ENCODE measurements at places on chromosomes 16 and 17.
A peak's percentile ranks its signal among the peaks of the same experiment; 100 is the strongest.

- no peak for DNase-seq
Observed at GRCh38 chr17:78000341-78000740, 41.8 kb downstream of the TNRC6C start.

- DNase-seq: no peak
Observed at GRCh38 chr16:84155226-84155625, 10.1 kb downstream of the DNAAF1 start.

GRCh38 chr17:38881600-38882191, 11.8 kb downstream of the LASP1 start:
- no peak for DNase-seq

DNA sequence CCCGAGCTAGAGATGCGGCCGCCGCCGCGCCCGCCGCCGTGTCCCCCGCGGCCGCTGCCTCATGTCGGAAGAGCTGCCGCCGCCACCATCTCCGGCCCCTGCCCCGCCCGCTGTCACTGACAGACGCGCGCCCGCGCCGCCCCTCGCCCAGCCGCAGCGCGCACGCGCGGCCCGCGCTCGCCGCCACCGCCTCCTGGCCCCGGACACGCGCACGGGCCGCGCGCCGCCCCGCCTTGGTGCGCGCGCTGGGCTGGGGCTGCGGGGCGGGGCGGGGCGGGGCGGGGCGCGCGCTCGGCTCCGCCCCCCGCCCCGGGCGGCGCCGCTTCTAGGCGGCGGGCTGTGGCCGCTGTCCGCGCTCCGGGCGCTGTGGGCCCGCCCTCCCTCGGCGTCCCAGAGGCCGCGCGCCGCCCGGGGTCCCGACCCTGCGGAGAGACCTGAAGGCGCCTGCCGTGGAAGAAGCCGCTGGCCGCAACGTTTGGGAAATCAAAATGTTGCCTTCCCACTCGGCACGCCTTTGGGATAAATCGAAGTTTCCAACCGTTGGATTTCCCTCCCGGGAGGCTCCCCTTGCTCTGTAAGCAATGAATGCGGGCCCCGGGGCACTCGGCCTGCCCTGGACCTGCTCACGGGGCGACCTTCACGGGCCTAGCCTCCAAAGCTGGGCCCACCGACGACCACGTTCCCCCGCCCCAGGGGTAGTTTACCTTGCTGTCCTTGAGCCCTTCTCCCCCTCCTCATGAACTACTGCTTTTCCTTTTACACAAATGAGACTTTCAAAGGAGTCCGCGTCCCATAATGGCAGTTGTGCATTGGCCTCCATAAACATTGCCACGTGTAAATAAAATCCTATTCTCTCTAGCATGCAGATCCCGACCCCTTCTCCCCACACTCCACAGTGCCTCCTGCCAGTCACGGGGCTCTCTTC, at the start of gene ADCY9:
Gene ADCY9 (minus strand): TSS at position 118 of the 925 bp plus-strand sequence. CDS start 1,000 bp downstream, outside the sequence.
- DNase-seq: peak; percentile 61

GRCh38 chr16:23365602-23366240, 63.6 kb downstream of the SCNN1B start:
- DNase-seq: no peak

DNA sequence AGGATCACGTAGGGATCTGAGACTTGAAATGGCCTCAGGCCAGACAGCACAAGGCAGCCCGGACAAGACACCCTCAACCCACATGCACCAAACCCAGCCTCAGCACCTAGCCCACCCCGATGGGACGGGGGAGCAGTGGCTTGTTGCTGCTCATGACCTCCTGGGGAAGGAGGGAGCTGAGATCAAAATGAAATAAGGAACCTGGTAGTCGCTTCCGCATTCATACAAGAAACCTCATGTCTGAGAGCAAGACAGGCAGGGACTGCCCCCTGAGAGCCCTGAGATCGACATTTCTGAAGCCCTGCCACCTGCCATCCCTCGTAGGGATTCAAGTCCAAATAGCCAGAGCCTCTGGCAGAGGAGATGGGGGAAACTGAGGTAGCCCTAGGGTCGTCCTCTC, 5.7 kb upstream of the CEP131 start:
- no peak for DNase-seq

- no peak for DNase-seq
Observed at GRCh38 chr16:17350207-17350606, 120.6 kb downstream of the XYLT1 start.

- DNase-seq: no peak
Observed at GRCh38 chr17:79978548-79978855, 57.2 kb downstream of the TBC1D16 start.

GRCh38 chr17:39081851-39082250, 69.6 kb downstream of the PLXDC1 start:
- DNase-seq: no peak

DNA sequence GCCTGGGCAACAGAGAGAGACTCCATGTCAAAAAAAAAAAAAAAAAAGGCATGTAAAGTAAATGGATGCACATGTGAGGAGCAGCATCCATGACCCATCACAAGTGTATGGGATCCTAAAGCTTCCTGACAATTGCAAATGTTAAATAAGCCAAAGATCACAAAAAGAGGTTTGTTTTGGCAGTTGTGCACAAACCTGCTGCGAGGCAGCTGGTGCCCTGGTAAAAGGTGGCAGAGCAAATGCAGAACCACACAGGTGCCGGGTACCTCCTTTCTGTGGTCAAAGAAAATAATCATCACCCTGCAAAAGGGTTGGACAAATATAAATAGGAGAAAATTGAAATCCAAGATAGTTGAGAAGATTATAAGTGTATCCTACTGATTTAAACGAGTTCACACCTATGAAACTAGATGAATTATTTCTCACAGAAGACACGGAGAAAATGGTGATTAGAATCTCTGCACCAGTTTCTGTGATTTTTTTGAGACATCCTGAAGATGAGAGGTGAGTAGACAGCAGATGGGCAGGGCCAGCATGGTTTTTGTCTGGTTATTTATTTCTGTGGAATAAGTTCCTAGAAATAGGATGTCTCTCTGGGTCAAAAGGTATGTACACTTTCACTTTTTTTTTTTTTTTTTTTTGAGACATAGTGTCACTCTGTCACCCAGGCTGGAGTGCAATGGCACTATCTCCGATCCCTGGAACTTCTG, 291.3 kb downstream of the CDH13 start:
- no peak for DNase-seq

- no peak for DNase-seq
Observed at GRCh38 chr16:73405851-73406250, 357.9 kb upstream of the ZFHX3 start.

- no peak for DNase-seq
Observed at GRCh38 chr16:10688291-10688690, 6.4 kb downstream of the TEKT5 start.

DNA sequence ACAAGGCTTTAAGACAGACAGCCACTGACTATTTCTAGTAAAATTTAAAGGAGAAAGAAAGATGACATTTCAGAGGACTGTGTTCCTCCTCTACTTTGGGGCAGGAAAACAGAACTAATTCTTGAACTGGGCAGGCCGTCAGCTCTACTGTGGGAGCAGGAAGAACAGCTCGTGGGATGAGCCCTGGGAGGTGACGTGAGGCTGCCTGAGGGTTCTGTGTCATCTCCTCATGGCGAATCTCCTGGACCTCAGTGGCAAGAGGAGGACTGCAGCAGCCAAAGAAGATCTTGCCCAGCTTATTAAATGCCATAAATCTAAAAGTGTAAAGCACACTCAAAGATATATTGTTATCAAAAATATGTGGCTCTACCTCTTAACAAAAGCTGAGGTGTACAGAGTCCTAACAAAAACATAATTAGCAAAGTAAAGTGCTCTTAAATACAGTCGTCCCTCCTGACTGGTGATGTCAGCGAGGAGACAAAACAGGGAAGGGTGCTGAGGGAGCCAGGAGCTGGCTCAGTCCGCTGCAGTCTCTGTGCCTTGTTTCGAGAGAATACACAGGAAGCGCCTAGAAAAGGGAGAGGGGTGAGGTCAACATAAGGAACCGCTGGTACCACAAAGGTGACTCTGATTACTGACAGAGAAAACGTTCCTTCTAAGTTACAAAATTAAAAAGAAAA, 58.0 kb downstream of the CREBBP start:
- DNase-seq: no peak

- no peak for DNase-seq
Observed at GRCh38 chr16:54968784-54969183, 38.1 kb downstream of the IRX5 start.

- no peak for DNase-seq
Observed at GRCh38 chr16:30967795-30968194, 10.2 kb downstream of the SETD1A start.

GRCh38 chr16:13999071-13999894, 71.8 kb upstream of the MRTFB start:
- DNase-seq: no peak

DNA sequence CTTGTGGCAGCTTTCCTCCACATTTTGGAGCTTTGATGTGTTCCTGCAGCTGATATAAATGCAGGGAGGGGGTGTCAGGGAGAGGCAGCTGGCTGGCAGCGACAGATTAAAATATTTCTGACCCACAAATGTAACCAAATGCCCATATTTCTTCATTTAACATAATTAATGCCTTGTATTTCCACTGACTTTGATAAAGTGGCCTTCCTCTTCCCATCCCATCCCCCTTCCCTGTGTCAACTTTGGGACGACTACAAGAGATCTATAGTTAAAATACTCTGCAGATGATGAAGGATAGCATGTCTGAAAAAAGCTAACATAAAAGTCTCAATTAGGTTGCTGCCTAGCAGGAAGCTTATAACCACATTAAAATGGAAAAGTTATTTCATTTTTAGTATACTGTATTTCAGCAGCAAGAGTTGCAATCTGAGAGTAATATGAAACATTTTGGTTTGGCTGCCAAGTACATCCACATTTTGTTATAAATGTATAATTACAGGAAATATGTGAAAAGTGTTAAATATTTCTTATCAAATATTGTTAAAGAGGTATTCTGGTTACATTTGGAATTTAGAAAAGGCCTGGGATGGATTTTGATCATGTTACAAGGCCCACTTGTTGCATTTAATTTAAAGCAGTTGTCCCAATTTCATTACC, 238.7 kb upstream of the TBX2 start:
- no peak for DNase-seq

DNA sequence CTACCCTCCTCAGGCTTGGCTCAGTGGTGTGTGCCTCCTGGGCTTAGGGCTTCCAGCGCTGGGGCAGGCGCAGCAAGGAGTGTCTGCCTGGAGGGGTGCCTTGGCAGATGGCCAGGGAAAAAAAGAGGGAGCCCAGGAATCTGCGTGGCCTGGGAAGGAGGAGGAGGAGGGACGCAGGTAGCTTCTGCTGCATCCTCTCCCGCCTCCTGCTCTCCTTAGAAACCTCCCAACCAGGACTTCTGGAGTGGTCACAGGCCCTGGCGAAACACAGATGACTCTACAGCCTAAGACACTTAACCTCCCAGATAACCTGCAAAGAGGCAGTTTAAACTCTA, 7.3 kb upstream of the BCAR1 start:
- no peak for DNase-seq

GRCh38 chr17:34616148-34616547, 36.8 kb downstream of the TMEM132E start:
- no peak for DNase-seq

GRCh38 chr17:43151880-43152456, 19.0 kb upstream of the NBR1 start:
- no peak for DNase-seq

DNA sequence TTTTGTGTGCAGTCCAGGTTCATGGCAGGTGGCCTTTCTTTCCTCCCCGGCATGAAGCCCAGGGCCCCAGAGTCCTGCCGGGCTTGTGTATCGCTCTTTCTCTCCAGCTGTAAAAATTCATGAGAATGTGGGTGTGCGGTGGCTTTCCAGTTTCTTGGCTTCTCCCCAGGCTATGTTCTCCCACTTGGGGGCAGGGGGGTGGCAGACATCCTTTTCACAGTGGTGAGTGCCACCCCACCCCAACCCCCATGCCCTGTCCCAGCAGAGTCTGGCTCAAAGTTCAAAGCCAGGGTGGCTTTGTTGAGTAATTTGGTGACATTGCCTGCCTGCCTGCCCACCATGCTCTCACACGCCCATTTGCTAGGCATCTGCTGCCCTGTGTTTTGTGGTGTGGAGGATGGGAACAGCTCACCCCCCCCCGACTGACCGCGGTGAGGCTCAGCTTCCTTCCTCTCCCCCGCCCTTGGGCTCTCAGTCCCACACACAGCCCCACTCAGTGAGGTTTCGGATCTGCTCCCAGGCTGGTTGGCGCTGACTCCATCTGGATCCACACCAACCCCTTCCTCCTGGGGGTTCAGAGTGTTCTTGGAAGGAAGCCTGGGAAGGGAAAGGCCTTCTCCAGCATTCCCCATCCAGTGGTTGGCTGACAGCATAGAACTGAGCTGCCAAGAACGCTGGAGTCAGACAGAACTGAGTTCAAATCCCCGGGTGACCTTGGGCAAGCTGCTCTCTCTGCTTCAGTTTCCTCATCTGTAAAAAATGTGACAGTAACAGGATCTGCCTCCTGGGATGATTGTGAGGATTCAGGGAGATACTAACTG, 36.0 kb downstream of the CHD9 start:
- DNase-seq: no peak

- DNase-seq: no peak
Observed at GRCh38 chr16:17224879-17225281, 245.9 kb downstream of the XYLT1 start.

DNA sequence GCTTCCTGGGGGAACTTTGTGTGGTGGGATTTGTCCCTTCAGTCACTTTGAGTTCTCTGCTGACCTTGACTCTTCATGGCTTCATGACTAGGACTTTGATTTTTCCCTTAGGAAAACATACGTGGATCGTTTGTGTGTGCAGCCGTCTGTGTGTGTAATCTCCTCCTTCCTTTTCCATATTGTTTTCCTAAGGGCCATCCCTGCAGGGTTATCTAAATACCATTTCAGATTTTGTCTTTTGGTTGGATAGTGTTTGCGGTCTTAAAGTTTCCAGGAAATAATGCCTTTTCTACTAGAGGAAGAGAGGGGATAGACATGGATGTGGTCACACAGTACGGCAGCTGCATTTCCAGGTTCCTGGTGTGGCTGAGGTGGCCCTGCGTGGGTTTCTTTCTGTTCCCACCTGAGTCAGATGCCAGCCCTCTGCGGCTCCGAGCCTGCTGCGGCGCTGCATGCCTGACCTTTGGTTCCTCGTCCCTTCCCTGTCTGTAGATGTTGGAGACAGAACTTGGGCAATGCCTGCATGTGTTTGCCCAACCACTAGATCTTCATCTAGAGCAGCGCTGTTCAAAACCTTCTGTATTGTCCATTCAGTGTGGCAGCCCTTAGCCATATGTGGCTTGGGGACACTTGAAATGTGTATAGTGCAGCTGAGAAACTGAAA, 72.0 kb upstream of the LGALS9 start:
- no peak for DNase-seq

- DNase-seq: no peak
Observed at GRCh38 chr16:65725156-65725845, 603.4 kb upstream of the CDH11 start.

DNA sequence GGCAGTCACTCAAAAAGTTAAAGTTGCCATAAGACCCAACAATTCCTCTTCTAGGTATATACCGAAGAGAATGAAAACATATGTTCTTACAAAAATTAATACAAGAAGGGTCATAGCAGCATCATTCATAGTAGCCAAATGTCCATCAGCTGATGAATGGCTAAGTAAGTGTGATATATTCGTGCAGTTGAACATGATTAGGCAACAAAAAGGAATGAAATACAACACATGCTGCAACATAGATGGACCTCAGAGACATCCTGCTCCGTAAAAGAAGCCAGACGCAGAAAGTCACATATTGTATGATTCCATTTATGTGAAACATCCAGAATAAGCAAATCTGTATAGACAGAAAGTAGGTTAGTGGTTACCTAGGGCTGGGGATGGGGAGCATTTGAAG, 229.4 kb upstream of the CACNG5 start:
- no peak for DNase-seq
